Activated CD4-positive, alpha-beta T cell treated with anti-CD3 and anti-CD28 coated beads for 24 hours (primary cell): ENCODE measurements at places on chromosomes 4 and X.

- no peak for DNase-seq
Observed at GRCh38 chr4:169033660-169034059, 23.6 kb upstream of the CBR4 start.

- DNase-seq: no peak
Observed at GRCh38 chr4:90597927-90598326, 470.7 kb downstream of the CCSER1 start.

- no peak for DNase-seq
Observed at GRCh38 chr4:56843421-56843899, 22.0 kb upstream of the SPINK2 start.

DNA sequence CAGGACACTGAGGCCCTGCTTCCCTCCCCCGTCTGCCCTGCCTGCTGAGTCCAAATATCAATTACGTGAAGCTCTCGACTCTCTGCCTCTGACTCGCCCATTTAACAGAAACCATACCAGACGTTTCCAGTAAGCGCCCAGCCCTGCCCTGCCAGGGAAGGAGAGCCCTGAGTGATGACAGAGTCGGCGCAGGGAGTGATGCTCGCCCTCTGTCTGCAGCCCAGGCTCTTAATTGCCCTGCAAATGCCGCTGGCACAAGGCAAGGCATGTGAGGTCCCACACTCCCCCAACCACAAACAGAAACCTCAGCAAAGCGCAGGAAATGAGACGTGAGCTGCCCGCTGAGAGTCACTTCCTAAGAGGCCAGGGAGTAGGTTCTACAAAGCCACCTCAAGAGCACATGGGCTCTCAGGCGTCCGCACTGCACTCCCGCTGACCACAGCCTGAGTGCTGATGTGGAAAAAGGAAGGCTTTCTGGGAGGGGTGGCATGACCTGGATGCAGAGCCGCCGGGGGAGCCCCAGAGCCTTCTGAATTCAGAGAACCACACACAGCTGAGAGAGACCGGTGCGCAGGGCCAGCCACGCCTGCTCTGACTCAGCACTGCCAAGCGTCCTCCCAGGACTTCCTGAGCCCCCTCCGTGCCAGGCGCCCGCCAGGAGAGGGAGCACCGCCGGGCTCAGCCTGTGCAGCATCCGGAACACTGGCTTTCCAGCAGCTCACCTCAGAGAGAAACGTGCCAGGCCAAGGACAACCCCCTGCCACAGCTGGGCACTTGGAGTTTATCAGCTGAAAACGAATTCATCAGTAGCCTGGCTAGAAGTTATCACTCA, 5.3 kb downstream of the ZFYVE28 start:
- DNase-seq: peak; percentile 59

GRCh38 chrX:71439420-71439819, 73.3 kb downstream of the TAF1 start:
- DNase-seq: no peak

DNA sequence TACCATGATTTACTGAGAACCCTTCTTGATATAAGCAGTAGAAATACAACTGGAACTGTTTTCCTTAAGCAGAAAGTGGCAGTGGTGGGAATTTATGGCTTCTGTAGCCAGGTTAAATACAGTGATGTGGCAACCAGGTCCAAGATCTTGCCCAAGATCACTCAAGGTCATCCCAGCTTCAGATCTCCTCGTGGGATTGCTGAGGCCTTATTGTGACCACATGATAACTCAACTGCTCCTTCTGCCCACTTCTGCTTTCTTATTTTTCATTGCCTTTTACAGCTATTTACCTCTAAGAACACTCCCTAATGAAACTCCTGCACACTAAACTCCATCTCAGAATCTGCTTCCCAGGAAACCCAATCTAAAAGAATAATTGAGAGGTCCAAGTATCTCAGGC, 12.4 kb upstream of the CYBB start:
- no peak for DNase-seq

DNA sequence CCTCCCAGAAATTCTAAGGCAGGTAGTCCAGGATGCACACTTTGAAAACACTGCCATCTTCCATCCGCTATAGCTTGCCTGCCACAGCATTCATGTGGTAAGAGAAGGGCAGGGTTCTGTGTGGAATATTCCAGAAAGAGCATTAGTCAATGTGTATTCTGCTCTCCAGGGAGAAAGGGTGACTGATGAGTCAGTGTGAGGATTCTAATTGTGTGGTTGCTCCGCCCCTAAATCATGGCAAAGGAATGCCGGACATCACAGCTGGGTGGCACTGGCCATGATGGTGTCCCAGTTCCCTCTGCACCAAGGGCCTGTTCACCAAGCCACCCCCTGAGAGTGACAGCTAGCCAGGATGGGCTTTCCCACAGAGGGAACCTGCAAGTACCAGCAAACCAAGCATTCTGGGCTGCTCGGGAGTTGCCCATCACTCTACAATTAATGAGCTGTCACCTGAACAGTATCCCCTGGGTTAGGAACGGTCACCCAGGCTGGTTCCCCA, 9.5 kb downstream of the IDS start:
- no peak for DNase-seq

DNA sequence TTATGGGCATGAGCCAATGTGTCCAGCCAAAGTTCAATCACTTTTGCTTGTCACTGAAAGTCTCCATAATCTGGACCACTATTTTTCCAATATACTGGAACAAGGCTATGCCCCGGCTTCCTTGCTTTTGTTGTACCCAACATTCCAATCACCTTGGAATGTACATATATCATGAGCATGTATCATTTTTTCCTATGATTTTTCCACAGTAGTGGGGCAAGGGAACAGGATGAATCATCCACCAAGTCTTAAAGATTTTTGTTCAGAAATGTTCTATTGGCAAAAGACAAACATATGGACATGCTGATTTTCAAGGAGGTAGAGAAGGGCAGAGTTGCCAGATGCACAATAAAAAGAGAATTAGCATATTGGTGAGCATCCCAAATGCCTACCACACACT, 548.1 kb upstream of the INTU start:
- no peak for DNase-seq

- no peak for DNase-seq
Observed at GRCh38 chr4:23060776-23061175, 368.0 kb downstream of the GBA3 start.
